ENCODE measurements at places on chromosomes 12 and 14.

GRCh38 chr12:79691511-79692248, 916 bp upstream of the PAWR start:
- peak; percentile 58 for DNase-seq

- peak; percentile 76 for DNase-seq
These were observed 11.7 kb upstream of the INF2 start for GRCh38 chr14:104677512-104678332.

DNA sequence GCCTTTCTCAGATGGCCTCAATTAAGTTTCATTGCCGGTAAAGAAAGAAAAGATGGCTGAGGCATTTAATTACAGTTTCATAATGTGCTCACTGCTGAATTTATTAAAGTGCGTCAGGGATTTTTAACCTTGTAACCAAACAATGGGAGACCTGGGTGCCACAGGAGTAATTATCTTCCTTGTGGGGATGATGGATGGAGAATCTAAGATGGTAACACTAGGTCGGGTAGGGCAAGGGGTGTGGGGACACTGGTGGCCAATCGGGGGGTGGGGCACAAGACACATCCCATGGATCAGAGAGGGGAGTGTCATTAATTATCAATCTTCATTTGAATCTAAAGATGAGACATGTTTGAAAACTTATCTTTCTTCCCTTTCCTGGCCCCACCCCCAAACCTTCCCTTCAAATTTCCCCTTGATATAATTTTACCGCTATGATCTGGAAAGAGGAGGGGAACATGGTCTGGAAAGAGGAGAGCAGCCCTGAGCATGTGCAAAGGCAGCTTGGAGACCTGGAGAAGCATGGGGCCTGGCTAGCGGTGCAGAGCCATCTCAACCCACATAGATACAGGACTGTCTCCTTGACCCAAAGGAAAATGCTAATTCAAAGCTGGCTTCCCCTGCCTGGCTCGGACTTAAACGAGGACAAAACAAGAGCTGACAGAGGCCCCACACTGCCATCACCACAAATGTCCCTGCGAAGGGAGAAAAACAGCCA, 231.3 kb upstream of the NOS1 start:
- DNase-seq: no peak

DNA sequence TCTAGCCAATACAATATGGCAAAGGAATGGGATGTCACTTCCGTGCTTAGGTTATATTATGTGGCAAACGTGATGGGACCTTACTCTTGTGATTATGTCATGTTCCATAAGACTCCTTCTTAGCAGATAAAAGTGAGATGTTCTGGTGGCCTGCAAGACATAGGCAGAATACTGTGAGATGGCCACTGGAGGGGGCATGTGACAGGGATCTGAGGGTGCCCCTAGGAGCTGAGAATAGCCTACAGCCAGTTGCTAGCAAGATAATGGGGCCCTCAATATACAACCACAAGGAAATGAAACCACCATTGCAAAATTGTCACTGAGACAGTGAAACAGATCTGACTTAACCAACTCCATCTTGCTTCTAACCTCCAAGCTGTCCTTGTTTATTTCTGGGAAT, 151.4 kb upstream of the SSTR1 start:
- no peak for DNase-seq

- peak; percentile 39 for DNase-seq
These were observed 172.8 kb downstream of the KTN1 start for GRCh38 chr14:55752580-55753390.

GRCh38 chr12:6647083-6647604, at the start of gene ACRBP:
TSS of gene ACRBP (minus strand) at chr12:6647432. CDS start at chr12:6647366, 66 bp downstream.
- no peak for DNase-seq

- no peak for DNase-seq
These were observed 221.6 kb downstream of the LRRK2 start for GRCh38 chr12:40446385-40446784.

DNA sequence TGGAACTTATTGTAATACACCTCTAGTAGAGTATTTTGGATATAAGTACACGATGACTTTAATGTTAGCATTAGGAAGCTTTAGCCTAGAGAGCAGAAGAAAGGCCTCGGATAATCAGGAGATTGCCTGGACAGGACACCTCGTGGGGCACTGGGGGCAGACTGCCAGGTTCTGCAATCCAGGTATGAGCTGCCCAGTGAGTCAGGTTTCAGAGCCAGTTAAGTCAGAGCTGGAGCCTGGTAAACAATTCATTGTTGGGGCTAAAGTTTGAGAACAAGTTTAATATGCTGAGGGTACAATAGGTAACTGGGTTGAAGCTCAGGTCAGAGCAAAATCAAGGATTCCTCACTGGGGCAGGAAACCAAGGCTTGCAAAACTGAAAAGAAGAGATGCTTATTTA, 107.4 kb downstream of the RERGL start:
- DNase-seq: no peak

DNA sequence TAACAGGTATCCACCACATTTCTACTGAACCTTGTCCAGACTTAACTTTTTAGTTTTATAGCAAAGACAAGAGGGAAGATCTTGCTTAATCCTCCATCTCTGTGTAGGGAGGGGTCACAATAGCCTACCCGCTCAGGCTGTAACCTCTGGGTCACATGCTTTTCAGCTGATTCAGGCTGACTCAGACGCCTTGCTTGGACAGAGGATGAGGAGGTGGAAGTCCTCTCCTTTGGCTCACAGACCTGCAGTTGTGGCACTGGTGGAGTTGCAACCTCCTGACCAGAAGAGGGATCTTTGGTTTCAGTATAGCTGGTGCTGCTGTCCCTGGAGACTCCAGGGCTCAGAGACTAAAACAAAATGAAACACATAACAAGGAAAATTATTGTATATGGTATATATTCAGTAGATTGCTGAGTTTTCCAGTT, 16.2 kb downstream of the ACIN1 start:
- no peak for DNase-seq
